Muscle of back (tissue), 13 donors: ENCODE measurements at places on chromosomes 1 and 21.

- DNase-seq = no peak
Observed at GRCh38 chr1:11377001-11377583, 101.9 kb upstream of the DISP3 start.

GRCh38 chr1:68197891-68198290 is 34.4 kb downstream of the WLS start:
- DNase-seq = no peak

DNA sequence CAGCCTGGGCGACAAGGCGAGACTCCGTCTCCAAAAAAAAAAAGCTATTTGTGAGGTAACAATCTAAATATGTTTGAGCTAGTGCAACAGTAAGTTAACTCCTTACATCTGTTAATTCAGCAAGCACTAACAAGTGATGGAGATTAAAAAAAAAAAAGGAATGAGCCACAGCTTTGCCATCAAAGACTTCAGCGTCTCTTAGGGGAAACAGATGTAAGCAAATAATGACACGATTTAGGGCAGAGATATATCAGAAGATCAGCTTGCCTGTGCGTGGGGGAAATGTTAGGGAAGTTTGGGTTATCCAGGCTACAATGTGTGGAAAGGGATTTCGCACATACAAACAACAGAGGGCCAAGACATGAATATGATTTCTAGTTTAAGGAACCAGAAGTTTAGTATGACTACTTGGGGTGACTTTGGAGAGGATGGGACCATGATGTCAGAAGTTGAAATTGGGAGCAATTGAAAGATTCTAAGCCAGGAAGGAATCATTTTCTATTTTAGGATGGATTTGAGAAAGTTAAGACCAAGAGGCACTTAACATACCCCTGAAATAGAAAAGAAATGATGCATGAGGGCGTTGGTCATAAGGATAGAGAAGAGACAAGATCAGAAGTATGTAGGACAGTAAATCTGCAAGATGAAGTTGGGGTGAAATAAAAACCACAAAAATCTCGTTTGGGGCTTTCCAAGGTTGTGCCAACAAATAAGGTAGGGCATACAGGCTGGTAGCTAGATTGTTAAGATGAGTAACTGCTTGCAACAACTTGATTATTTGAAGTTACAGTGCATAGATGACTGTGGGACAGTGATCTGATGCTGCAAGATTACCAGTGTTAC is 2.4 kb upstream of the BRWD1 start:
- no peak for DNase-seq

- no peak for DNase-seq
Observed at GRCh38 chr1:70966018-70966638, 81.5 kb downstream of the PTGER3 start.

DNA sequence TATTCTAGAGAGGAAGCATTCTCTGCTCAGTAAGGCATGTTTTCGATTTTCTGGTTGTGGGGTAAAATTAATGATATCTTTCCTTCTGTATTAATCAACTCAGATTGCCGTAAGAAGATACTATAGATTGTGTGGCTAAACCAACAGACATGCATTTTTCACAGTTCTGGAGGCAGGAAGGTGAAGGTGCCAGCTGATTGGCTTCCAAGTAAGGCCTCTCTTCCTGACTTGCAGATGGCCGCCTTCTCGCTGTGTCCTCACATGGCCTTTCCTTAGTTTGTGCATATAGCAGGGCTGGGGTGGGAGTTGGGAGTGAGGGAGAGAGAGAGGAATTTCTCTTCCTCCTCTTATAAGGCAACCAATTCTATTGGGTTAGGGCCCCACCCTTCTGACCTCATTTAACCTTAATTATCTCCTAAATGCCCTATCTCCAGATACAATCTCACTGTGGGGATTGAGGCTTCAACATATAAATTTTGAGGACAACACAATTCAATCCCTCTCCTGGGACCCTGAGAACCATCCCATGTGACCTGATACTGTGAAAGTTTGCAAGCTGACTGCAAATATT is 52.3 kb upstream of the MRPS6 start:
- DNase-seq = no peak

DNA sequence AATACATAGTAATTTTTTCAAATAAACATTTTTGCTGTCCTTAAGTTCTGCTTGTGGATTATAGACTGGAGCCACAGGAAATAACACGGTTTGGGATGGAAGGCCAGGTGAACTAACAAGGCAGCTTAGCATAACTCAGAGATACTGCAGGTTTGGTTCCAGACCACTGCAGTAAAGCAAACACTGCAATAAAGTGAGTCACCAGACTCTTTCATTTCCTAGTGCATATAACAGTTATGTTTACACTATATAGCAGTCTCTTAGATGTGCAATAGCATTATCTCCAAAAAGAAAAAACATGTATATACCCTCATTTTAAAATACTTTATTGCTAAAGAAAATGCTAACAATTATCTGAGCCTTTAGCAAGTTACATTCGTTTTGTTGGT is 22.0 kb downstream of the LRRC42 start:
- DNase-seq = no peak

GRCh38 chr1:53143527-53143926 is 1.1 kb upstream of the SLC1A7 start:
- DNase-seq = no peak
